ENCODE measurements at places on chromosomes 1 and 21. TPM values are rescaled to one million over a fixed set of nuclear protein-coding genes. Genes with fewer than 3 reads are reported as not detected.

LBR gene
- total RNA-seq: 123 TPM

CELA2B gene
- not detected for total RNA-seq

VWA5B1 gene
- total RNA-seq: 0.16 TPM

DCST2 gene
- total RNA-seq: 1.7 TPM

- DNase-seq: no peak
These were observed 15.7 kb downstream of the PTPN22 start for GRCh38 chr1:113855630-113856400.

DNA sequence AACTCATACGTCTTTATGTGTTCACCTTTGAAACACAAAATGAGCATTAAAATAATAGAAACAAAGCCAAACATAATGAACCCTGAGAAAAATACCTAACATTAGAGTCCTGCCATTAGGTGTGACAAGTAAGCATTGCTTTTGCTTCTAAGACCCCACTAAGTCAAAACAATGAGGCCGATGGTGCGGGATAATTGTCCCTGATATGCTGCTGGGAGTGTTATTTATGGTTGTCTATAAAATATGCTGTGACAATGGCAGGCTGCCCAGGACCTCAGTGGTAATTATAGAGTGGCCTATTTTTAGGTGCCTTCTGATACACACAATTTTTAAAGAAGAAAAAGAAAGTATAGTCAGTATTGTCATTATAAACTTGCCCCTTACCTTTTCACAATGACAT is 1423.1 kb downstream of the AMY1C start:
- no peak for DNase-seq

DNA sequence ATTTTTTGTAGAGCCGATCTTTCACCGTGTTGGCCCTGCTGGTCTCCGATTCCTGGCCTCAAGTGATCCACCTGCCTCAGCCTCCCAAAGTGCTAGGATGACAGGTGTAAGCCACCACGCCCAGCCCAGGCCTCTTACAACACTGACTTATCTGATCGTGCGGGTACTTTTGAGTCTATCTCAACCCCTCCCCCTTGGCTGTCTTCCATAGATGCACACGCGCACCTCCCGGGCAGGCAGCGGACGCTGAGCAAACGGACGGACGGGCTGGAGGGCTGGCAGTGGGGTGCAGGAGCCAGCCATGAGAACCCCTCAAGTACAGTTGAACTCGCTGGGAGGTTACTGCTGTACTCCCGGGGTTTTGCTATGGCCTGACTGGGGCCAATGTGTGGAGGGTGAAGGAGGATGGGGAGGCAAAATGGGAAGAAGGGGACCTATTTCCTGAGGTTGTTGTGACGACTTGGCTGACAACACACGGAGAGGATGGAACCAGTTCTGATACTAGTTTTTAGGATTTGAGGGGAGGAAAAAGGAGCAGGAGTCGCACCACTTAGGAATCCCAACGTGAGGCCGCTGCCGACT is 959 bp downstream of the CD58 start:
- peak; percentile 87 for DNase-seq

DNA sequence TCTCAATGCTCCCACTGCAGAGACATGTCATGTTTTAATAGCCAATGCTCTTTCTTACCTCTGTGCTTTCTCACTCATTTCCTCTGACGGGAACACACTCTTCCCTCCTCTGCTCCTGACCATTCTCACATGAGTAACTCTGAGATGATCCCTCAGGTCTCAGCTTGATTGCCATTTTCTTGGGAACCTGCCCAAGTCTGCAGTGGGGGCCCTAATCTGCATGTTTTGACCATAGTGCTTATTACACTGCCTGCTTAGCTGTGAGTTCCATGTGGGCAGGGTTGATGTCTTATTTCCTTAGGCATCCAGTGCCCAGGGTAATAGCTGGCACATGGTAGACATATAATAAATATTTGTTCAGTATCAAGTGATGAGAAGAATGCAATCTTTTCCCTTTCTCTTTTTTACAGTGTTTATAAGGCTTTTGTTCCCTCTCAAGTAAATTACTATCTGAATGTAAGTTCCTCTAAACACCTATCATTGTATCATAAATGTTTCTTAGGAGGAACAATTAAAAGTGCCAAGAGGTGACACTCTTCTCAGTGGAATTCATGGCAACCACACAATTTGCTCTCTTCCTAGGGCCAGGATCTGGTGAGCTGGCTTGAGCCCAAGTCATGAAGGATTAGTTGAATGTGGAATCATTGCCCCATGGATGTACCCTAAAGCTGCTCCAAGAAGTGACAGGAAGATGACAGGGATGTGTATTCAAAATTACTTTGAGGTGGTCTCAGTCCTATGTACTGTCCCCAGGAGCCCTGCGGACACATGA is 485.4 kb upstream of the USP24 start:
- DNase-seq: no peak

DNA sequence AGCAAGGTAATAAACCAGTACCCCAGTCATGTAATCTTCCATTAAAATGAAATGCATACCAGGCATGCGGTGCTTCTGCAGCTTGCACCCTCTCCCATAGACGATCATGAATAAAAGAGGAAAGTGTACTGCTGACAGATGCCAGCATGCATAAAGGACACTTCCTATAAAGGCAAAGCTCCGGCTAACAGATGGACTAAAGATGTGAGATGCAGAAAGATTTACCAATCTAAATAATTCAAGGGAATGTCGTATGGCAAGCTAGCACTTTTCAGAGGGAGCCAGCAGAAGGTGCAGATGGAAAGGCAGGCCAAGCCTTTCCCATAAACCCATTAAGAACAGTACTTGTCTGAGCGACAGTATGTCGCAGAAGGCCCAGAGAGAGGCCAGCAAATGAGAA is 542.0 kb downstream of the NUF2 start:
- DNase-seq: no peak
